ENCODE measurements at places on chromosomes 12 and 14. TPM values are rescaled to one million over a fixed set of nuclear protein-coding genes. Genes with fewer than 3 reads are reported as not detected.

DNA sequence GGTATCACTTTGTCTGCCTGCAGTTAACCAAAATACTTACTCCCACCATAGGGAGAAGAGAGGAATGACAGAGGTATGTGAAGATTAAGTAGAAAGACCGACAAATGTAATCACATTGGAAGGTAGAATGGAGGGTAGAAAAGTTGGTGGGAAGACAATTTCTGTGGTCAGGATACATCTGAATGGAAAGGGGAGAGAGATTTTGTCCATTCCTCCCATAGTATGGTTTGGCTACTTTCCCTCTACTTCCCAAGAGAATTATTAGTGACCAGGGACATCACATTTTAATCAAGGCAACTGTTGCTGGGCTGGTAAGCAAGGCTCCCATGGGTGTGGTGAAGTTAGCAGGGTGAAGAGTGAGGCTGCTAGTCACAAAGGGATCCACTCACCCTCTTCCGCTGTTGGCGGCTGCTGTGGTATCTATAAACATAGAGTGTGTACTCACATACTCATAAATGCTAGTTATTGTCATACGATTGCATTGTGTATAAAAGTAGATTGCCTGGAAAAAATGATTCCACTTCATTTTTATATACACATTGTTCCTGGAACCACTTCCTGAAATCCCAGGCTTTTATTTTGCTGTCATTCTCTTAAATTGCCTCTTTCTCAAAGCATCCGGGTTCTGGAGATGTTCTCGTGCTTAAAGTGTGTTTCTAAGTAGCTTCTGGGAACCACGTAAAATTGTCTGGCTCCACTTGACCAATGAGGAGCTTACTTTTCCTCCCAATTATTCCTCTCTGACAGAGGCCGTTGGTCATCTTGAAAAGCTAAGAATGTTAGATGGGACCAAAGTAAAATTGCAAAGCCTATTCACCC lies 413.1 kb downstream of the ZFP36L1 start:
- peaks cover 52% of the 10 kb centered on the region for H3K4me1 ChIP-seq
- H3K27me3 ChIP-seq: no peaks in the 10 kb centered on the region
- H3K4me3 ChIP-seq: no peak overlapping the region
- H3K27ac ChIP-seq: peak overlapping the region; percentile 64

GRCh38 chr12:47022296-47022695 lies 57.1 kb upstream of the PCED1B start:
- no peak overlapping the region for H3K27ac ChIP-seq
- DNase-seq: no peak
- peaks cover 4% of the 10 kb centered on the region for H3K4me1 ChIP-seq

- H3K27me3 ChIP-seq: peaks cover 72% of the 10 kb centered on the region
- no peaks in the 10 kb centered on the region for H3K36me3 ChIP-seq
- DNase-seq: no peak
Measured at GRCh38 chr14:22531451-22532344, 57.3 kb downstream of the DAD1 start.

- H3K4me3 ChIP-seq: no peak overlapping the region
- H3K4me1 ChIP-seq: peaks cover 56% of the 10 kb centered on the region
- H3K27me3 ChIP-seq: no peaks in the 10 kb centered on the region
Measured at GRCh38 chr12:69509904-69510827, 40.0 kb downstream of the FRS2 start.

KLRD1 gene
- total RNA-seq: 0.81 TPM

BEGAIN gene
- total RNA-seq: 5.1 TPM
